ENCODE measurements at places on chromosomes 16 and 17. TPM values are rescaled to one million over a fixed set of nuclear protein-coding genes. Genes with fewer than 3 reads are reported as not detected.

APOBR gene
- polyA plus RNA-seq = 12.7 TPM

UMOD gene
- not detected for polyA plus RNA-seq

SRRM2 gene
- 1,169 TPM for polyA plus RNA-seq

SLC38A8 gene
- polyA plus RNA-seq = 0.37 TPM

YPEL2 gene
- 9.0 TPM for polyA plus RNA-seq

SPNS2 gene
- polyA plus RNA-seq = 13.2 TPM

SEZ6 gene
- not detected for polyA plus RNA-seq

TMC7 gene
- 0.15 TPM for polyA plus RNA-seq

DNA sequence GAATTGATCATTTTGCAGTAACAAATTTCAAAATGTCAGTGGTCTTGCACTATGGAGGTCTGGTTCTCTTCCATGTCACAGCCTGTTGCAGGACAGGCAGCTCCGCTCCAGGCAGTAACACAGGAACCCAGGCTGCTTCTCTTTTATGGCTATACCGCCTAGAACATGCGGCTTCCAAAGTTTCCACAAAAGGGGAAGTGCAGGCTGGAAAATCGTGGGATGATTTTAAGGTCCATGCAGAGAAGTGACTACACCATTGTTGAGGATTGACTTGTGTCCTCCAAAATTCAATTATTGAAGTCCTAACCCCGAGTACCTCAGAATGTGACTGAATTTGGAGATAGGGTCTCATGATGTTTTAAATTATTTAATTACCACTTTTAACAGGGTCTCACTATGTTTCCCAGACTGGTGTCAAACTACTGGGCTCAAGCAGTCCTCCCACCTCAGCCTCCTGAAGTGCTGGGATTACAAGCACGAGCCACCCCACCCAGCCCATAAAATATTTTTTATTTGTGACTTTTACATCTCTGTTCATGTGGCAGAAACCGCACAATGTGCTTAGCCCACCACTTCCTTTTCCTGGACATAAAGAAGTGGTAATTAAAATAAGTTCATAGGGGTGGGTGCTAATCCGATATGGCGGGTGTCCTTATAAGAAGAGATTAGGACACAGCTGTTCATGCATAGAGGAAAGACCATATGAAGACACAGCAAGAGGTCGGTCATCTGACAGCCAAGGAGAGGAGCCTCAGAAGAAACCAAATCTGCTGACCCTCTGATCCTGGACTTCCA lies 279.2 kb upstream of the RPL38 start:
- no peak for DNase-seq

GRCh38 chr16:65917466-65917865 lies 449.0 kb upstream of the CDH5 start:
- DNase-seq = no peak

DNA sequence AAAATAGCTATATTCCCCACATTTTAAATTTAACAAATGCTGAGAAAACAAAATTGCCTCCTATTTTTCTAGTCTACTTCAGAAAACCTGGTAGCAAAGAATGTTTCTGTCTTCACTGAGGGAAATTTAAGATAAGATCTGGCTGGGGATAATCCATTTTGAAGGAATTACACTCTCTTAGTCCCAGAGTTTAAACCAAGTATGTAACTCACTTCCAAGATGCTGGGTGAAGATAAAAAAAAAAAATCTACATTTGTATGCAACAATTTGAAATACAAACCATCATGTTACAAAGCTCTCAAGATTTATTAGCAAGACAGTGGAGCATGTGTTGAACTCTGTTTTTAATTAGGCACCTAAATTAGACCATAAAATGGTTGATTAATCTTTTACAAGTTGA lies 5.7 kb downstream of the HS3ST3B1 start:
- DNase-seq = no peak

- no peak for DNase-seq
Measured at GRCh38 chr17:27453471-27453870, 2.8 kb upstream of the KSR1 start.

DNA sequence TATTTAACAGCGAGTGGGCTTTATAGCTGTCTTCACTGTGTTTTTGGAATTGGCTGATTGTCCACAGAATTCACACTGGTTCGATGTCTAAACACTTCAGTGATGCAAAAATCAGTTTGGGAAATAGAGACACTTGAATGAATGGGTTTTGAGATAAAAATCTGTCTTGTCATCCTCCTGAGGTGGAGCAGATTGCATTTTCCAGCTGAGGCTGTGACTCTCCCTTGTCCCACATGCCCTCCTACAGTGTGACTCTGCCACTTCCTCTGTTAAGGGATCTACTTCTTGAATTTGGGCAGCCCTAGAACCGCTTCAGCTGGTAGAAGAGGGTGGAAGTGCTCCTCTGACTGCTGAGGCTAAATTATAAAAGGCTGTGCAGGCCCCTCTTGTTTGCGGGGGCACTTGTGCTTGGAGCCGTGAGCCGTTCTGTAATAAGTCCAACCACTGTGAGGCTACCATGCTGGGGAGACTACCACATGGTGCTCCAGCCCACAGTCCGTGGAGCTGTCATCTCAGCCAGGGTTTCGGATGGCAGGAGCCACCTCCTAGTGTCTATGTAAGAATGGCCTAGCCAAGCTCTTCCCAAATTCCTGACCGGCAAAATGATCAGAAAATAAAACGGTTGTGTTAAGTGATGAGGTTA lies 175.9 kb downstream of the SPECC1 start:
- DNase-seq = no peak

DNA sequence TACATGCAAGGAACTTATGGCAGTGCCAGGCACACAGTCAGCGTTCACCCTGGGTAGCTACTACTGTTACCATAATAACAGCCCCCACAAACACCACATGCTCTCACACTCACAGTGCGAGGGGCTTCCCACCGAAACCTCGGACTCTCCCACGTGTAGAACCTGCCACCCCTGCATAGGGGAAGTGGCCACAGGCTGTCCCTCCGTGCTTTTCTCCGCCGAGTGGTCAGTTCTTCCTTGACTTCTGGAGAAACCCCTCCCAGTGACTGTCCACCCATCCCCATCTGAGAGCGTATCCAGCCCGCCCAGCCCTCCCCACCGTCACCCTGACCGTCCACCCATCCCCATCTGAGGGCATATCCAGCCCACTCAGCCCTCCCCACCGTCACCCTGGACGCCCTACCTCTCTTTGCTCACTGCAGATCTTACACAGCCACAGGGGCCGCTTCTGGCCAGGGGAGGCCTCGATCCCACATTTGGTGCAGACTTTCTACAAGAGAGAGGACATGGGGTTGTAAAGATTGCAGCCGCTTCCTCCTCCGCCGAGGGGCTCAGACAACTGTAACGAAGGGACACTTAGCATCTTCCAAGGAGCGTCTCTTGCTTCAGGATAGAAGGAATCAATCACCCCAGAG lies 71.1 kb downstream of the RPH3AL start:
- peak; percentile 40 for DNase-seq

DNA sequence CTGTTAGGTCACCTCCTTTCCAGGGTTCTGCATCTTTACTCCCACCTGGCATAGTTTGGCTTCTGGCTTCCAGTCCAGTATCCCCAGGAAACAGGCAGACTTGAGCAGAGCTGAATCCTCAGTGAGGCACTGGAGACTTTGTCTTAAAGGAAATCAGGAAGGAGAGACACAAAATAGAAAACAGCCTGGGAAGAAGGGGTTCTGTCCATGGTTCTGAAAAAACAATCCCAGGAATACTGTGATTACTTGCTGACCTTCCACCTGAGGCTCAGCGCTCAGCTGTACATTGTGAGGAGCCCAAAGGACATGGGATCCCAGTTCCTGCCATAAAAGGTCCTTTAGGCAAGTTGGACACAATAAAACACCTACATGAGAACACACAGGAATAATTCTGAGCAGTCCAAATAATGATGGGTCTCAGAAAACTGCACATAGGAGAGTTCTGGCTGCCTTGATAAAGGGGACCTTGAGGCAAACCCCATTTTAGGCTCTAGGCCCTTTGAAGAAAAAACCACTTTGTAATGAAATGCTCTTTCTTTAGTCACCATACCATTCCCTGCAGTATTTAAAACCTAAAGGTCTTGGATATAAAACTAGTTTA lies 81.4 kb upstream of the CRHR1 start:
- DNase-seq = no peak

GRCh38 chr17:21458054-21458453 lies 81.9 kb downstream of the KCNJ12 start:
- no peak for DNase-seq

- no peak for DNase-seq
Measured at GRCh38 chr17:72661116-72661944, 431.2 kb downstream of the SLC39A11 start.

DNA sequence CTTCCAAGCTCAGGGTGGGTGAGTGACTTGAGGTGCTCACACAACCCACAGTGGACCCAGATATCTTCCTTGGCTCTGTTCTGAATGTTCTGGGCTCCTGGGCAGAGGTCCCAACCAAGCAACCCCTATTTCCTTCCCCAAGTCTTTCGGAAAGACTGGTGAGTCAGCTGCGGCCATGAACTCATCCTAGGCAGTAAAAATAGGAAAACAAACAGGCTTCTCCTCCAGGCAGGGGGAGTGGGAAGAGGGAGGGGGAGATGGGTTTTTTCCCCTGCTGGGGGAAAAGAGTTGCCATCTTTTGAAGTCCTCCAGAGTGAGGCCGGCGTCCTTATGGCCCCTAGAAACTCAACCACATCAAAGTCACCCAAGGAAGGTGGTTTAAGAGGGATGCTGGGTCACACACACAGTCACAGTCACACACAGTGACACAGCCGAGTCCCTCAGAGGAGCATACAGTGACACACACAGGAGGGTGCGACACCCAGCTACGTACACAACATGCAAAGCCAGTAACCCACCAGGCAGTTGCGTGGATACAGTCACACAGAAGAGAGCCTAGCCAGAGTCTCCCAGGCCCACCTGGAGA lies 16.0 kb upstream of the DLX4 start:
- DNase-seq = no peak

GRCh38 chr17:6556121-6557039 lies at the start of gene PITPNM3:
TSS of gene PITPNM3 (minus strand) at chr17:6556555. CDS start at chr17:6556406, 149 bp downstream.
- DNase-seq = peak; percentile 72

DNA sequence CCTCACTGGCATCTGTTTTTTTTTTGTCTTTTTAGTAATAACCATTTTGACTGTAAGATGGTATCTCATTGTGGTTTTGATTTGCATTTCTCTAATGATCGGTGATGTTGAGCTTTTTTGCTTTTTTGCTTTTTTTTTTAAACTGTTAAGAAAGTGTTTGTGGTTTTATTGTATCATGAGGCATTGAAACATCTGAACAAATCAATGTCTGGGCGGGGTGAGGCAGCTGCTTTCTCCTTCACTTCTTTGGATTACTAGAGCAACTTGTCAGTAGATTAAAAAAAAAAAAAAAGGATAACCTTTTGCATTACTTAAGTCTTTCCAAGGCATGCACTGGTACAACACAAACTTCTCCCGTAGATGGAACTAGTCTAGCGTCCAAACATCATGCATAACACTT lies 191.7 kb downstream of the CEP112 start:
- DNase-seq = no peak

- DNase-seq = no peak
Measured at GRCh38 chr16:55043499-55043898, 112.8 kb downstream of the IRX5 start.

GRCh38 chr16:30090610-30091331 lies 953 bp downstream of the TBX6 start:
- peak; percentile 86 for DNase-seq

- DNase-seq = peak; percentile 95
Measured at GRCh38 chr17:28743243-28744103, at the start of gene TRAF4. TSS of gene TRAF4 (plus strand) at chr17:28744011. CDS start at chr17:28744113, 102 bp downstream.

DNA sequence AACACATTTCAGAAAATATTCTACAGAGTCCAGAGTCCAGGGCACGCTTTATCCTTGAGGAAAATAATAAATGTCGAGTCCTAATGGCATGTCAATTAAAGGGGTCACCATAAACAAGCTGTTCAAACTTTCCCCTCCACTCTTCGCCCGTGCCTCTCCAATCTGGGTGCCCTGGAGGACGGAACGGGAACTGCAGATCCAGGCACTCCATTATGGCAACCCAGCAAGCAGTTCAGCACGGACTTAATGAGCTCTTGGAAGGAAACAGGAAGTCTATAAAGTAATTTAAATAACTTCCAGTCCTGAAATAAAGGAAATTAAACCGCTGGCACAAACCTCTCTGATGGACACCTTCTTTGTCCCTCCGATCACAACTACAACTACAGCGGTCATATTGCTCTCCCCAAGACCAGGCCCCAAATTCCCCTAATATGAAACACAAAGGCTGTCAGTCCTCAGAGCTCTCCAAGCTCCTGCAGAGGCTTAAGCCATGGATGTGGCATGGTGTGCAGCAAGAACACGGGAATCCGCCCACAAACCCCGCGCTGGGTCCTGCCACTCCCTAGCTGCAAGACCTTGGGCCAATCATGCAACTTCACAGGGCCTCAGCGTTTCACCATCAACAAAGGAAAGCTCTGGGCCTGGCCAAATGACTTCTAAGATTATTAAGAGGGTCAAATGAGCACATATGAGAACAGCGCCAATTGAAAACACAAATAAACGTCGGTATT lies 52.6 kb downstream of the ZFHX3 start:
- DNase-seq = no peak

- peak; percentile 95 for DNase-seq
Measured at GRCh38 chr16:88703486-88704309, 2.5 kb downstream of the RNF166 start.

DNA sequence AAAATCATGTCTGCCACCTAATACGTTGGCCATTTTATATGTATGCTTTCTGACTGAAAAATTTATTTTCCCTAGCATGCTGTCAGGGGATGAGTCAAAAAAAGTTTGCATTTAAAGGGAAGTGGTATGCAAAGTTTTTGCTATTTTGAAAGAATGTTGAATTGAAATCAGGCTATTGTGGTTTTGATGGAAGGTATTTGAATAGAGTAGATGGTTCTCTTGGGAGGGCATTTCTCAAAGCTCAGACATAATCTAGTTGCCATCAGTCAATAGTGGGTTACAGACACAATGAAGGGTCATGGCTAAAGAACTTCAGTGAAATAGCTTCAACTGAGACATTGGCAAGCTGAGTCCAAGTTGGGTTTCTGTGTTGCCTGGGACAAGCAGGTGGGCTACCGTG lies 102.4 kb downstream of the MAP2K6 start:
- no peak for DNase-seq

DNA sequence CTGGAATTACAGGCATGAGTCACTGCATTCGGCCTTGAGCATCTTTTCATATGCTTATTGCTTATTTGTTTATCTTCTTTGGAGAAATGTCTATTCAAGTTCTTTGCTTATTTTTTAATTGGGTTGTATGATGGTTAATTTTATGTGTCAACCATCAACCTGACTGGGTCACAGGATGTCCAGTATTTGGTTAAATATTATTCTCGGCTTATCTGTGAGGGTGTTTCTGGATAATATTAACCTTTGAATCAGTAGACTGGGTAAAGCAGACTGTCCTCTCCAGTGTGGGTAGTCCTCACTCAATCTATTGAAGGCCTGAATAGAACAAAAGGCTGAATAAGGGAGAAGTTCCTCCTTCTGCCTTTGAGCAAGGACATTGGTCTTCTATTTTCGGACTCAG lies 142.0 kb downstream of the SSH2 start:
- no peak for DNase-seq

DNA sequence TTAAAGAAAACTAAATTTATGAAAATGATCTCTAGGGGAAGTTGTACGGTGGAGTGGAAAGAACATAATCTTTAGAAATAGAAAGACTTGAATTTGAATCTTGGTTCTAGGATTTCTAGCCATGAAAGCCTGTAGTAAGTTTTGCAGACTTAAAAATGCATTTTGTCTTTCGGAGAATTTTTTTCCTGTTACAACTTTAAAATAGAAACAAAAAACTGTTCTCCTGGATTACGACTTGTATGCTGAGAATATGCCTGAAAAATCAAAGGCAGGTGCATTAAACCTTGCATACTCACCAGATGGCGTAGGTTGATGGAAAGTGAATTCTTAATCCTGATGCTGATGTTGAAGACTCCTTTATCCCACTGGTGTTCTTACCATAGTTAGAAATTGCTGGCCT lies 7.5 kb upstream of the MPHOSPH6 start:
- DNase-seq = no peak

Measured in spleen (tissue), 13 donors.